ENCODE measurements at places on chromosomes 7 and 10. TPM values are rescaled to one million over a fixed set of nuclear protein-coding genes. Genes with fewer than 3 reads are reported as not detected.

GRCh38 chr7:108190891-108191290 is 60.7 kb upstream of the LAMB4 start:
- H3K27ac ChIP-seq: no peak overlapping the region
- H3K27me3 ChIP-seq: no peaks in the 10 kb centered on the region
- H3K36me3 ChIP-seq: no peaks in the 10 kb centered on the region
- H3K4me1 ChIP-seq: no peaks in the 10 kb centered on the region
- no peak overlapping the region for H3K4me3 ChIP-seq
- no peak for DNase-seq

DNA sequence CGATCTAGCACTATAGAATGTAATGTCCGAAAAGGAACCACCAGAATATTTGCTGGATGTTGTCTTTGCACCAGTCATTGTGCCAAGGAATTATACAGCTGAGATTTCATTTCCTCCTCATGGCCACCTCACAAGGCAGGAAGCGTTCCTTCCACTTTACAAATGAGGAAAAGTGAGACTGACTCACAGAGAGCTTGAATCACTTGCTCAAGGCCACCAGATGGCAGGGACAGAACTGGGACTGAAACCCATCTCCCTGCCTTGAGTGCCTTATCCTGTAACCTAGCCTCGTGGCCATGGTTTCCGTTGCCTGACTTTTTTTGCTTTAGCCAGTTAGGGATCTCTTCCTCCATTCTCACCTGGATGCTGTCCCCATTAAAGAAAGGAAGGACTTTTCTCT is 44.7 kb upstream of the PDZD8 start:
- H3K36me3 ChIP-seq: no peaks in the 10 kb centered on the region
- H3K4me3 ChIP-seq: no peak overlapping the region

MAT1A gene
- total RNA-seq: 1.0 TPM

SCART1 gene
- total RNA-seq: 2.4 TPM

CALN1 gene
- total RNA-seq: not detected

DYNC1I1 gene
- total RNA-seq: 1.3 TPM

SHH gene
- 7.3 TPM for total RNA-seq

Data from lower lobe of right lung (tissue), 2 donors.